Stimulated activated CD8-positive, alpha-beta memory T cell treated with anti-CD3 and anti-CD28 coated beads, Interleukin-4, amount 100 ng/mL, for 1 hour (primary cell): ENCODE measurements at places on chromosomes 7 and 10.

GRCh38 chr7:38796626-38797501 is 112.1 kb downstream of the VPS41 start:
- DNase-seq = no peak

DNA sequence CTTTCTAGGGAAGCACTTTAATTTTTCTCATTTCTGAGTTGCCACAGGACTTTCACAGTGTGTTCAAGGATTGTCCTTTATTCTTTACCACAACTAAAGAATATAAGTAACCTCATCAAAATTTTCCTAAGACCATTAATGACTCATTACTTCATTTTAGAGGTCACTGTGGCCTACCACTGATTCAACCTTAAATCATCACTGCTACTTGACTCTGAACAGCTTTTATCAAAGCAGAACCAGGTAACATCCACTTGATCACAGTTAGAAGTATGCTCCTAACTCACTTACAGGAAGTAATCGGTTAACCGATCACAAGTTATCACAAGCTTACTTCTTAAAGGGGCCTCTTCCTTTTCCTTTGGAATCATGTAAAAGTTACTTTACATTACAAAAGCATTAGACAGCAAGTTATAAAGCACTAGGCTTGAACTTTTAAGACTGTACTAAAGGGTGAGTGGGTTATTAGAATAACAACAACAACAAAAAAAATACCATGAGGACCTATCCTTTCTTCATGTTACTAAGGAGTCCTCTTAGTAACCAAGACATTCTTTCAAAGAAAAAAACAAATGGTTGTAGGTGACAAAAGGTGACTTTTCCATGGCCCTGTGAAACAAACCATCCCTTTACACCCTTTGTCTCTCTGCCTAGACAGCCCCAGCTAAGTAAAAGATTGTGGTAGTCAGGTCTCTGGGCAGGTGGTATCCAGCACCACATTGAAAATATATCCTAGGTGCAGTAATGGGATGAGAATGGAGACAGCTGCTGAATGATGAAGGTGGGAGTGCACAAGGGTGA is 40.0 kb upstream of the PDK4 start:
- DNase-seq = no peak

DNA sequence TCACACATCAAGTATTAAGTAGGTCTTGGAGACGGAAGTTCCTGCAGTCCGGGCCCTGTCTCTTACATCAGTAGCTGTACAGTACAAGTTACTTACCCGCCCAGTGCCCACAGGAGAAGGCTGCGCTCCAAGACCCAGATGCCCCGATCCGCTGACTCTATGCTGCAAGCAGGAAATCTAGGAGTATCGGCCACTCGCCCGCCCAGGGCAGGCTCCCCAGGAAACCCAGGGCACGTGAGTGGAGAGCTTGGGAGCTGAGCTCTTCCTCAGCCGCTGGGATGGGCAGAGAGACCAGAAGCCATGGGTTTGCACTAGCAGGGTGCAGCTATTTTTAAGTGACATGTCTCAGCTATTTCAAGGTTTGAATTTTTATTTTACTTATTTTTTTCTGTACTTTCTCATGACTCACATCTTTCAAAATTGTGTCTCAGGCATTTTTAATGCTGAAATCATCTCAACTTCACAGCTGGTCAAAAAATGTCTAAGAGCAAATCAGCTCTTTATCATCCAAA is 1.9 kb upstream of the GPER1 start:
- no peak for DNase-seq

GRCh38 chr7:8185926-8186683 is 75.9 kb downstream of the ICA1 start:
- DNase-seq = no peak

DNA sequence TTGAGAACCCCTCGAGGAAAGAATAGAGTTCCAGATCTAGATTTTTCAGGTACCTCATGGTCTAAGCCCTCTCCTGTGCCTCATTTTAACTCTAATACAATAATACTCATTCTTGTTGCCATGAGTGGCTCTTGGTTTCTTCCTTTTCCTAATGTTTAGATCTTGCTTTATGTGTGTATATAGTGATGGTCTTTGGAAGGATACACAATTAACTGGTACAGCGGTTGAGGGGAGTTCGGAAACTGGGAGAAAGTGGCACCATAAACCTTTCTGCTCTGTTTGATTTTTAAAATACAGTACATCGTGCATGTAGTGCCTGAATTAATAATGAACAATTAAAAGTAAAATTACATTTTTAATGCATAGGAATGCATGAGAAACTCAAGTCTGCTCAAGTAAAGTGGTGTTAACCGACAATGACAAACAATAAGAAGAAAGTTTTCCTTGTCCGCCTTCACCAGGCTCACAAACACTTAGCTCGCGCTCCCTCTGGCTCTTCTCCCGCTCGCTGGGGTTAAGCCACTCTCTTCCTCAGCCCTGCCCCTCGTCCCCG is 386 bp upstream of the EIF4EBP2 start:
- no peak for DNase-seq

- no peak for DNase-seq
These were observed 39.4 kb upstream of the GDF10 start for GRCh38 chr10:47260505-47261111.

DNA sequence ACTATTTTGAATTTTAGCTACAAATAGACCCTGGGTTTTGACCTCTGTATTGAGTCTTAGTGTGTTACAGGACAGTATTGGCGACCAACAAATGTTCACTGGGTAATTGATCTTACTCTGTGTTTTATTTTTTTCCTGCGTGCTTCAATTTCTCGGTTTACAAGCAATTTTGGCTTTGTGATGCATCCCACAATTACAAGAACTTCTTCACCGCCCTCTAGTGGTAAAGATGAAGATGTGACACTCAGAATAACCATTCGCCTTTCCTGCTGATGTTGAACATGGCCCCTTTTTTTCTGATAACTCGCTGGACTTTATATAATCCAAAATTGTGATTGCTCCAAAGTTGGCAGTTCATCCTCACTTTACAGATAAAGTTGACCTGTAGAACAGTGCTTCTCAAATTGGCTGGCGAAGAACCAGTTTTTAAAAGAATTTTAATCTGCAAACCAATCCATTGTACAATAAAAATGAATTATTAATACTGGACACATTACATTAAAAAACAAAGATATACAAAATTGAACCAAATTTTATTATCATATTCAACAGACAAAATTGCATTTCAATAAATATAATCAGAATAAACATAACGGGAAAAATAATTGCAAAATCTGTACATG is 20.2 kb upstream of the SMC3 start:
- no peak for DNase-seq

DNA sequence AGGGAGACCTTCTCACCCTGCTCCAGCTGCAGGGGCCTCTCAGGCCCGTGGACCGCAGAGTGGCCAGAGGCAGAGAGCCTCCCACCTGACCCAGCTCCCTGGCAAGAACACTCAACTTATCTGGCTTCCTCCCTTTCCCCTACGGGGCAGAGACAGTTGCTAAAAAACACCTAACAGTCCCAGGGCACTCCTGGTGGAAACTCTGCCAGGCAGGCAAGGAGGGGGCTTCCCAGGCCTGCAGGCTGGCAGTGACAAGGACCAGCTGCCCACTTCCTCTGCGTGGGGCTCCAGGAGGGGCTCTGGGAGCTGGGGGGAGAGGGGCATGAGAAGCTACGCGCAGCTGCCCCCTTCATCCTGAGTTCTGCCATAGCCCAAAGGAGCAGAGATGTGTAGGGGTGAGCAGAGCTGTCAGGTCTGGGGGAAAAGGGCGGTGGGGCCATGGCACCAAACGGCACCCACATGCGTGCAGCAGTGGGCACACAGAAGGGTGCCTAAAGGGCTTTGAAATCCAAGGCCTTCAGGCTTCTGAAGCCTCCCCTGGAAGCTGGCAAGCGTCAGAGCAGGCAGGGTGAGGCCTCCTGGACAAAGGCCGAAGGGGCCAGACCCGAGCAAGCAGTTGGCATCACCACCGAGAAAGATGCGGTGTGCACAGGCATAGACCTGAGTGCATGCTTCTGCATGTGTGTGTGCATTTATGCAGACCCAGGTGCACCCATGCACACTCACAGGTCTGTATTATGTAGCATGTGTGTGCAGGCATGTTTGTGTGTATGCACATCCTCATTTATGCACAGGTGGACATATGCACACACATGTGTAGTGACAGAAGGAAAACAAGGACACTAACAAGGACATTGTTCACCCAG is 14.4 kb downstream of the SPOCK2 start:
- no peak for DNase-seq

DNA sequence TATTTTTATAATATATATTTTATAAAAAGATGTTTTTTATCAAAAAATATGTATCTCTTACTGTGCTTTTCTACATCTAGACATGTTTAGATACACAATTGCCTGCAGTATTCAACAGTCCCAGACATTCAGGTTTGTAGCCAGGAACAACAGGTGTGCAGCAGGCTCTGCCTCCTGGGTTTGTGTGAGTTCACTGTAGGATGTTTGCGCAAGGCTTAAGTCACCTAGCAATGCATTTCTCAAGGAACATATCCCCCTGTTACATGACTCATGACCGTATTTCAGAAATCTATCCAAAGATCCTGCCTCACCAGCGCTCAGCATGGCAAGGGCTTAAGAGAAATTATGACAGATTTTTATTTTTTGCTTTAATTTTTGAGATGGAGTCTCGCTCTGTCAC is 41.5 kb downstream of the PITRM1 start:
- DNase-seq = no peak

GRCh38 chr7:92910976-92911375 is 74.6 kb upstream of the CDK6 start:
- DNase-seq = no peak

GRCh38 chr10:132297526-132297925 is 10.2 kb downstream of the STK32C start:
- no peak for DNase-seq

DNA sequence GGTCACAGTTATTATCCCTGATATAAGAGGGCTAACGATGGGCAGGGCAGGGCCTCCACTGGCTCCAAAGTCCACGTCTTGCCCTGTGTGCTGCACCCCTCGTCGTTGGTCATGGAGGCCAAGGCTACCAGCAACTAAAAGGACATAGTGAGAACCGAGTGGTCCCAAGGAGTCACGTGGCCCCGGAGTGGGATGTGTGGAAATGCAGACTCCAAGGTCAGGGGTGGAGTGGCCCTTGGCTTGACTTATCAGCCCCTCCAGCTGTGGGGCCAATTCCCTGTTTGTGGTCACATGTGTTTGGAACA is 30.7 kb downstream of the BTBD16 start:
- DNase-seq = no peak

- DNase-seq = no peak
These were observed 551 bp downstream of the GRIFIN start for GRCh38 chr7:2475678-2476015.

GRCh38 chr10:79286318-79286951 is 60.8 kb upstream of the PPIF start:
- peak; percentile 64 for DNase-seq

- no peak for DNase-seq
These were observed 84.1 kb downstream of the PTPRE start for GRCh38 chr10:127990846-127991542.

DNA sequence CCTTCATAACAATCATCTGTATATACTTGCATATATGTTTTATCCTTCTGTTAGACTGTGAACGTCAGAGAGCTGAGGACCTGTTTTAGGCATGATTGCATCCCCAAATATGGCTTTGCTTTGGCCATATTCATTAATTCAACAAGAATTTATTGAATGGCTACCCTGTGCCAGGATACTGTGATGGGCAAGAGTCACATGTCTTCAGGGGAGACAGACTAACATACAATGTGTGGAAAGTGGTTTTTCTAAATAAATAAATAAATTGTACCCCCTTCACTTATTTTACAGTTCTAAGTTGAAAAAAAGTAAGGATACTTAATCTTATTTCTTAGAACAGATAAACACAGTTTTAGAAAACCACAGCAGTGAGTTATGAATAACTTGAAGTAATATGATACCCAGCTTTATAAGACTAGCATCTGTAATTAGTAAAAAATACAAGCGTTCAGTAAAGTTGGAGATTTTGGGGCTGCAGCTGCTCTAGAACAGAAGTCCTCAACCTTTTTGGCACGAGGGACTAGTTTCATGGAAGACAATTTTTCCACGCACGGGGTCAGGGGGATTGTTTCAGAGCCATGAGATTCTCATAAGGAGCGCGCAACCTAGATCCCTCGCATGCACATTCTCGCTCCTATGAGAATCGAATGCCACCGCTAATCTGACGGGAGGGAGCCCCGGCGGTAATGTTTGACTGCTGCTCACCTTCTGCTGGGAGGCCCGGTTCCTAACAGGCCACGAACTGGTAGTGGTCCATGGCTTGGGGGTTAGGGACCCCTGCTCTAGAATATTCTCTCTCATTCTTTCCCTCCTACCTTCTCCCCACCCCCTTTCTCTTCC is 89.4 kb upstream of the MTPN start:
- no peak for DNase-seq

- DNase-seq = no peak
These were observed 141.0 kb downstream of the PRKAG2 start for GRCh38 chr7:151735851-151736402.

- DNase-seq = no peak
These were observed 30.5 kb downstream of the DCLRE1A start for GRCh38 chr10:113823389-113823788.

DNA sequence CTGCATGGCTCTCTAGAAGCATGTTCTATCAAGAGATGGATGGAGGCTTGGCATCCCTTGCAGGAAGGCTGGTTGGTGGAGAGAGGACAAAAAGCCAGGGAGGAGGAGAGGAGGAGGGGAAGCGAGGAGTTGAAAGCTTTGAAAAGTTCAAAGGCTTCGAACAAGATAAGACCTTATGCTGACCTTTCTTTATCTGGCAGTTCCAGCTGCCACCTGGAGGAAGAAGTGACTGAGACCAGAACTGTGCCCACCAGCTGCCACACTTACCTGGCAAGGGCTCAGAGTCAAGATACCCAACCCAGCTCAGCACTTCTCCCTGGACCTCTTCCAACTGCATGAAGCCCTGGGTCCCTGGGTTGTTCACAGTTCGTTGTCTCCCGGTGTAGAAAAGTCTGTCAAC is 14.8 kb downstream of the CCL24 start:
- no peak for DNase-seq

DNA sequence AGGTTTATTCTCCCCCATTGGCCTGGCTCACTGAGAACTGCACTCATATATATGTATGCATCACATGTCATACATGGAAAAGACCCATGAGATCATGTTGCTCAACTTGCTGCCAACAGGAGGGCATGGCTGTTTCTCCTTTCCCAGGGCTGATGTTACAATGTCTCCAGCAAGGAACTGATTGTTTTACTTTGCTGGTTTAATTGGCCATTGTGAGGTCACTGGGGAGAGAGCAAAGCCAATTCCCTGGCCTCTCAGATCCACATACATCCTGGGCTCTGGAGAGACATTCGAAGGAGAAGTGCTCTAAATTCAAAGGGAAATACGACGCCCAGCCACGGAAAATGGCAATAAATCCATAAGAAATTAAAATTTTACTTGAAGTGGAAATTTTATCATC is 287.8 kb downstream of the WDR11 start:
- DNase-seq = no peak
